GM13976 (cell line): ENCODE measurements at places on chromosomes 13 and 19.

DNA sequence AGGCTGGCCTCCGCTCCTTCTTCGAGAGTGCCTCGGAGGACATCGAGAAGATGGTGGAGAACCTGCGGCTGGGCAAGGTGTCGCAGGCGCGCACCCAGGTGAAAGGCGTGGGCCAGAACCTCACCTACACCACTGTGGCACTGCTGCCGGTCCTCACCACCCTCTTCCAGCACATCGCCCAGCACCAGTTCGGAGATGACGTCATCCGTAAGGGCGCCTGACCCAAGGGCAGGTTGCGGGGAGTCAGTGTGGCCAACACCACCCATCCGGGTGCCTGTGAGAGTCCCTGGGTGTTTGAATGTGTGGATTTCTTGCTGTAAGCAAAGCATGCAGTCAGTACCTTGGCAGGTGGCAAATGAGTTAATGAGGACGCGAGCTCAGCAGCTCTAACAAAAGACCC lies 78.8 kb downstream of the RYR1 start:
- DNase-seq: no peak

- peak; percentile 13 for DNase-seq
Measured at GRCh38 chr19:29673451-29674371, 8.4 kb downstream of the PLEKHF1 start.

DNA sequence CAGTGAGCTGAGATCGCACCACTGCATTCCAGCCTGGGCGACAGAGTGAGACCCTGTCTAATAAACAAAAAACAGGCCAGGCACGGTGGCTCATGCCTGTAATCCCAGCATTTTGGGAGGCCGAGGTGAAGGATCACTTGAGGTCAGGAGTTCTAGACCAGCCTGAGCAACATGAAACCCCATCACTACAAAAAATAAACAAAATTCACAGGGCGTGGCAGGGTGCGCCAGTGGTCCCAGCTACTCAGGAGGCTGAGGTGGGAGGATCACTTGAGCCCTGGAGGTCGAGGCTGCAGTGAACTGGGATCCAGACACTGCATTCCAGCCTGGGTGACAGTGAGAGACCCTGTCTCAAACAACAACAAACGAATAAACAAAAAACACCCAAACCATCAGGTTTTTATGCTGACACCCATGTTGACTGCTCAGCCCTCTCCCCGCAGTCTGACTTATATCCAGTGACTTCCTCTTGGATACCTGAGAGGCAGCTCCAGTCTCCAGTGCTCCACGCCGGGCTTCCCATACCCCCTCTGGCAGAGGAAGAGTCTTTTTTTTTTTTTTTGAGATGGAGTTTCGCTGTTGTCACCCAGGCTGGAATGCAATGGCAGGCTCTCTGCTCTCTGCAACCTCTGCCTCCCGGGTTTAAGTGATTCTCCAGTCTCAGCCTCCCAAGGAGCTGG lies 17.7 kb downstream of the WTIP start:
- no peak for DNase-seq

DNA sequence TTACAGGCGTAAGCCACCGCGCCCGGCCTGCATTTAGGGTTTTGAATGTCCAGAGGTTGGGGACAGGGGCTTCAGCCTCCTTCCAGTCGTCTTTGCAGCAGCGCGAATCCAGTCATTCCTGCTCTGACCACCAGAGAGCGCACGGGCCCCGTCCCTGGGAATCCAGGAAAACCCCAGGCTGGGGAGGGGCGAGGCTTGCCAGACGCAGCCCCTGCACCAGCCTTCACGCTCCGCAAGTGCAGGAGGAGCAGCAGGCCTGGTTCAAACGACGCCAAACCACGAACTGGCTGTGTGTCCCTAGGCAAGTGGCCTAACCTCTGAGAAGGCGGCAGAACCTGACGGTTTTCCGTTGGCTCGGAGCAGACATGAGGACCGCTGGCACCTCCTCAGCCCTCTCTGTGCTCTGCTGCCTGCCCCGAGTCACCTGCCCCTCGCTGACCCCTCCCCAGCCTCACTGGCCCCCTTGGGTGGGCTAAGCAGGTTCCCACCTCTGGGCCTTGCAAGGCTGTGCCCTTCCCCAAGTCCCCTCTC lies 2.0 kb upstream of the RNF126 start:
- DNase-seq: peak; percentile 89

DNA sequence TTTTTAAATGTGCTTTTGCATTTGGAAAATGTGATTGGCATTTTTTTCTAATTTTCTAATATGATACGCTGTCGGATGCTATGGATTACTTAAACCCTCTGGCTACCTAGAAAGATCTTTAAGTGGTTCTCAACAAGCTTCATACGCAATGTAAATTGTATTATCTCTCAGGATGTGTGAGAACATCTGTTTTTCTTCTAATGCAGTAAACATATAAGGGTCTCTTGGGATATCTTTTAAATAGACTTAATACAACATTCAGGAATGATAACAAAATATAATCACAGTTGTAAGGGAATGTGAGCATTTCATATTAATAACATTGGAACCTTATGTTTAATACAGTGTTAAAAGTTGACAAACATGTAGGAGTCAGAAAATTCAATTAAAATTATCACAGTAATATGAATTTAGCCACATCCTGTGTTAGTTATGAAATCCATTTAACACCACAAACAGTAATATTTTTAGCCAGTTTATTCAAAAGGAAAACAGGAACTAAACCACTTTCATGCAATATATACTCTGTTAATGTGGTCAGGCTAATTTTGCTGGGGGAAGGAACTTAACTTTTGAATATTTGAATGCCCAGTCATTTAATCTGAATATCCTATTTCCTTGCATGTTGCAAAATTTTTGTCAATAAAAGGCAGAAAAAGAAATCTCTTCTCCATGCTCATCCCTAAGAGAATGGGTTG lies 15.0 kb upstream of the ALOX5AP start:
- peak; percentile 60 for DNase-seq

DNA sequence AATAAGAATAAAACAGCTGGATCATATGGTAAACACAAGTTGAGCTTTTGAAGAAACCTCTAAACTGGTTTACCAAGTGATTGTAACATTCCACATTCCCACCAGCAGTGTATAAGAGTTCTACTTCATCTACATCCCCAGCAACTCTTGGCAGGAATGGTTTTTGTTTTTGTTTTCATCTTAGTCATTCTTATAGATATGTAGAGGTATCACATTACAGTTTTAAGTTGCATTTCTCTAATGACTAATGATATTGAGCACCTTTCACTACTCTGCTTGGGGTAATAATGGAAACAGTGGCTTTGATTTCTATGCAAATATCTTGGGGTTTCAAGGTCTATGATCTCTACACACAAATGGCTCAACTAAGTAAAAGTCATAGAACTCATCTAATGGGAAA lies 614.5 kb downstream of the TBC1D4 start:
- no peak for DNase-seq
